Heart left ventricle (tissue), 16 donors: ENCODE measurements at places on chromosomes 7 and 10.
A peak's percentile ranks its signal among the peaks of the same experiment; 100 is the strongest.

GRCh38 chr7:69645683-69646082 lies 47.4 kb downstream of the AUTS2 start:
- H3K36me3 ChIP-seq, result no peaks in the 10 kb centered on the region
- H3K27me3 ChIP-seq, result no peaks in the 10 kb centered on the region
- no peak overlapping the region for H3K27ac ChIP-seq
- H3K4me1 ChIP-seq, result no peaks in the 10 kb centered on the region
- no peak overlapping the region for H3K4me3 ChIP-seq

DNA sequence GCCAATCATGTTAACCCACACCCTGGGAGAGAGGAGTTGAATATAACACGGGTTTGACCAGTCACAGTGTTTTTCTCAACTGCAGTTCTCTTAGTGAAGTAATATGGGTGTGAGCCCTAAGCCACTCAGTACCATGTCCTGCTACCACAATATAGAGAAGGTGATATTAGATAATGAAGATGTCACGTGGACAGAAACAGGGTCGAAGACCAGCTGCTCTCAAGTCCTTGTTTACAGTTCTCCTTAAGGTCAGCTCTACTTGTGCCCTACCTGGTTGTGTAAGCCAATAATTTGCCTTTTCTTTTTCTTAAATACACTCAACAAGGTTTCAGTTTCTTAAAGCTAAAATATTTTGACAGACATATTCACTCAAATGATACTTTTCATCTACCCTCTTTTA lies 128.3 kb upstream of the POT1 start:
- no peaks in the 10 kb centered on the region for H3K4me1 ChIP-seq
- no peaks in the 10 kb centered on the region for H3K27me3 ChIP-seq
- no peak overlapping the region for H3K27ac ChIP-seq
- no peaks in the 10 kb centered on the region for H3K36me3 ChIP-seq
- no peak overlapping the region for H3K4me3 ChIP-seq
- no peak for DNase-seq

GRCh38 chr7:111470998-111471397 lies 91.3 kb downstream of the IMMP2L start:
- peaks cover 4% of the 10 kb centered on the region for H3K4me1 ChIP-seq
- no peak overlapping the region for H3K27ac ChIP-seq
- H3K36me3 ChIP-seq, result no peaks in the 10 kb centered on the region
- no peak overlapping the region for H3K4me3 ChIP-seq
- no peaks in the 10 kb centered on the region for H3K27me3 ChIP-seq
- no peak for DNase-seq

DNA sequence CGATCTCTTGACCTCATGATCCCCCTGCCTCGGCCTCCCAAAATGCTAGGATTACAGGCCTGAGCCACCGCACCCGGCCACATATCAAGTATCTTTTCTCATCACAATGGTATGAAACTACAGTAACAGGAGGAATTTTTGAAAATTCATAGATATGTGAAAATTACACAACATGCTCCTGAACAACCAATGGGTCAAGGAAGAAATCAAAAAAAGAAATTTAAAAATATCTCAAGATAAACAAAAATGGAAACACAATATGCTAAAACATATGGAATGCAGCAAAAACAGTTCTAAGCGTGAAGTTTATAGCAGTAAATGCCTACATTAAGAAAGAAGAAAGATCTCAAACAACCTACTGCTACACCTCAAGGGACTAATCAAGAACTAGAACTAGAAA lies 59.8 kb upstream of the ADAM12 start:
- H3K27ac ChIP-seq, result no peak overlapping the region
- H3K27me3 ChIP-seq, result no peaks in the 10 kb centered on the region
- DNase-seq, result no peak
- H3K4me1 ChIP-seq, result no peaks in the 10 kb centered on the region

GRCh38 chr7:48416327-48416908 lies 245.2 kb downstream of the ABCA13 start:
- no peak overlapping the region for H3K27ac ChIP-seq
- no peak overlapping the region for H3K4me3 ChIP-seq
- no peaks in the 10 kb centered on the region for H3K36me3 ChIP-seq
- no peak for DNase-seq
- H3K27me3 ChIP-seq, result no peaks in the 10 kb centered on the region

- H3K27me3 ChIP-seq, result no peaks in the 10 kb centered on the region
- H3K4me1 ChIP-seq, result no peaks in the 10 kb centered on the region
- H3K36me3 ChIP-seq, result no peaks in the 10 kb centered on the region
- no peak overlapping the region for H3K27ac ChIP-seq
Measured at GRCh38 chr10:25522294-25522693, 347.5 kb downstream of the GPR158 start.

DNA sequence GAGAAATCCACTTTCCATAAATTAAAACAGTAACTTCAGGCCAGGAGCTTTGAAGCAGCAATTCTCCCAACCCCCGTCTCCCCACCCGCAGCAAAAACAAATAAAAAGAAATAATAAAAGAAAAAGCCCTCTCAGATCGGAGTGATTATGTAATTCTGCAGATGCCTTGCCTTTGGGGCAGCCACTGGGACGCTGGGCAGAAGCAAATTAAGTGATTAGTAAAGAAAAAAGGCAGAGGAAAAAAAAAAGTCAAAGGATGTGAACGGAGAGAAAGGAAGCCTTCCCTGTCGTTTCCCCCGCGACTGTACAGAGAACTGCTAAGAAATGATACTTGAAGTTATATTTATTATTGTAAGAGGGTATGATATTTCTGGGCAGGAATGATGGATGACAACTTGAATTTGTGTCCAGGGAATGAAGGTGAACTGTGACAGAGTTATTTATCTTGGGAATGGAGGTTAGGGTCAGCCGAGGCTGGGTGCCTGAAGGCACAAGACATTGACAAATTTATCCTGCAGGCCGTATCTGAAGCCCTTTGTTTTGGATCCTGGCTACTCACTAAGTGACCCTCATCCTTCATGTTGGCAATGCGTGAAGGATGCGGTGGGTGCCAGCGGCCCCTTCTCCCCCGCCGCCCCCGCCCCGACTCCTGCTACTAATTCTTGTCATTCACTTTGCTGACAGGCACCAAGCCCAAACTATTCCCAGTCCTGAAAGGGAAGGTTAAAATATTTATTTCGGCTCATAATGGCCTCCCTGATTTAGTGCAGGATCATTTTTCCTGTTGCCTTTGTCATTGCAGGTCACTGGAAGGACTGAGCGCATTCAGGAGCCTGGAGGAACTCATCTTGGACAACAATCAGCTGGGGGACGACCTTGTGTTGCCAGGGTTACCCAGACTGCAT lies 604.0 kb downstream of the LRMDA start:
- H3K27me3 ChIP-seq, result no peaks in the 10 kb centered on the region
- no peaks in the 10 kb centered on the region for H3K36me3 ChIP-seq
- peaks cover 12% of the 10 kb centered on the region for H3K4me1 ChIP-seq

DNA sequence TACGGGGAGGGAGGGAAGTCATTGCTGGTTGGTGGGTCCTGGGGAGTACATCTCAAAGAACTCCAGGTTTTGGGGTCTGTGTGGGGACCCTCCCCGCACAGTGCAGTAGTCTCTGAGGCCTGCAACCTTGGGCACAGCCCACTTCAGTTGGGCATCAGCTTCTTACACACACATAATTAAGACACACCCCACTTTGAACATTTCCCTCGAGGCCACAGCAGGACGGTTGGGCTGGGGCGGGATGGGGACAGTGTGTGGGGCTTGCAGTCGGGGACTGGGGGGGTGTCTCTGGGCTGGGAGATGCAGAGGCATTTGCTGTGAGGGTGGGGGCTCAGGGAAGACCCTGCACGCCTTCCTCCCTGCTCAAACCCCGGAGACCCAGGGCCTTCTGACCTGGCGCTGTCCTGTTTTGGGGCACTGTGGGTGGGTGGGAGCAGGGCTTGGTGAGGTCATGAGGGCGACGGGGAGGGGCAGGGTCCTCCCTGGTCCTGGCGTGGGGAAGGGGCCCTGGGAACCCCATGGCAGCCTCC lies 1.3 kb downstream of the LFNG start:
- H3K4me1 ChIP-seq, result peaks cover 75% of the 10 kb centered on the region
- H3K27ac ChIP-seq, result peak overlapping the region; percentile 65
- peaks cover 25% of the 10 kb centered on the region for H3K27me3 ChIP-seq
- DNase-seq, result no peak

GRCh38 chr7:130683026-130683425 lies 3.3 kb downstream of the TSGA13 start:
- no peaks in the 10 kb centered on the region for H3K4me1 ChIP-seq
- DNase-seq, result no peak
- H3K36me3 ChIP-seq, result no peaks in the 10 kb centered on the region
- H3K27ac ChIP-seq, result no peak overlapping the region
- no peaks in the 10 kb centered on the region for H3K27me3 ChIP-seq

DNA sequence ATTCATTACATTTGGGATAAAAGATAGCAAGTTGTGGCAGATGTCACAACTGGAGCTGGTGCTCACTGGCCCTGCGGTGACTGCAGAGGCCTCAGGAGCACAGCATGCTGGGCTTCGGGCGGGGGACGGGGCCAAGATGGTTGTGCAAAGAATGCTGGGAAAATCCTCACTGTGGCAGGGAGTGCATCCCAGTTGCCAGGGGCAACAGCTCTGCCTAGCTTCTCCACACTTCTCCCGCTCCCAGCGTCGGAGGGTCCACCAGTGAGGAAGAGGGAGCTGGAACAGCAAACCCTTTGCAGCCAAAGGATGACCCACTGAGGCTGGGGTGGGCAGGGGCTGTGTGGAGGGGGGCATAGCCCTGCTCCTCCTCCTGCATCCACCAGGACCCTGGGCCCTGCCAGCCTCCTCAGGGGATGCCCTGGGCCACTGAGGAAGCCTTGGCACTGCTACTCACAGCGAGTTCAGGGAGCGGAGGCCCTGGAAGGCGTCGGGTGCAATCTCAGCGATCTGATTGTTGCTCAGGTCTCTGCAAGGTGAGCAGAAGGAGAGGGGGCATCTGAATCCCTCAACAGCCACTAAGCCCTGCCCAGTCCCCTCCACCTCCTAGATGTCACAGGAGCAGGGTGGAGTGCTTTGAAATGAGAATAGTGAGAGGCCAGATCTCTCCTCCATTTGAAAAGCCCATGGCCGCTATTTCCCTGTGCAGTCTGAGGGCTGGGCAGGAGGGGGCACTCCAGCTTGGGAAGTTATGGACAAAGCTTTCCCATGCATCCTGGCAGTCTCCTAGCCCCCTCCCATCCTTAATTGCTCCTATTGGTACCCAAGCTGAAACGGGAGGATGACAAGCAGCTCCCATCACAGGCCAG lies 126.5 kb downstream of the SLIT1 start:
- no peak overlapping the region for H3K4me3 ChIP-seq
- peak; percentile 13 for DNase-seq
- no peaks in the 10 kb centered on the region for H3K27me3 ChIP-seq

- no peaks in the 10 kb centered on the region for H3K27me3 ChIP-seq
- H3K36me3 ChIP-seq, result no peaks in the 10 kb centered on the region
- peak; percentile 71 for DNase-seq
- H3K4me1 ChIP-seq, result peaks cover 33% of the 10 kb centered on the region
Measured at GRCh38 chr10:22849077-22849805, 78.6 kb upstream of the ARMC3 start.

DNA sequence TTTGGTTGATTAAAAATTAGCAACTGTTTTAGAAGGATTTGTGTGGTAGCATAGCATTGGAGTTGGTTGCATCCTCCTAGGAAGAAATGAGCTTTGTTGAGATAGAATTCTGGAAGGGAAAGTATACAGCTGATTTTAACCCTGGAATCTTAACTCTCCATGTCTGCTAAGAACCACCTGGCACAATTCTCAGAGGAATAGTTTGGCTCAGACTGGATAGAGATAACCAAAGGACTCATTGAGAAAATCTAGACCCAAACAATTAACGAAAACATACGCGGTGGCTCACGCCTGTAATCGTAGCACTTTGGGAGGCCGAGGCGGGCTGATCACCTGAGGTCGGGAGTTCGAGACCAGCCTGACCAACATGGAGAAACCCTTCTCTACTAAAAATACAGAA lies 99.1 kb upstream of the AOAH start:
- no peaks in the 10 kb centered on the region for H3K27me3 ChIP-seq
- H3K4me1 ChIP-seq, result no peaks in the 10 kb centered on the region
- no peaks in the 10 kb centered on the region for H3K36me3 ChIP-seq
- H3K27ac ChIP-seq, result no peak overlapping the region
- no peak overlapping the region for H3K4me3 ChIP-seq
- DNase-seq, result no peak

- no peak overlapping the region for H3K27ac ChIP-seq
- no peak overlapping the region for H3K4me3 ChIP-seq
- DNase-seq, result peak; percentile 26
- H3K36me3 ChIP-seq, result no peaks in the 10 kb centered on the region
Measured at GRCh38 chr10:6033954-6034353, 28.2 kb downstream of the IL2RA start.

DNA sequence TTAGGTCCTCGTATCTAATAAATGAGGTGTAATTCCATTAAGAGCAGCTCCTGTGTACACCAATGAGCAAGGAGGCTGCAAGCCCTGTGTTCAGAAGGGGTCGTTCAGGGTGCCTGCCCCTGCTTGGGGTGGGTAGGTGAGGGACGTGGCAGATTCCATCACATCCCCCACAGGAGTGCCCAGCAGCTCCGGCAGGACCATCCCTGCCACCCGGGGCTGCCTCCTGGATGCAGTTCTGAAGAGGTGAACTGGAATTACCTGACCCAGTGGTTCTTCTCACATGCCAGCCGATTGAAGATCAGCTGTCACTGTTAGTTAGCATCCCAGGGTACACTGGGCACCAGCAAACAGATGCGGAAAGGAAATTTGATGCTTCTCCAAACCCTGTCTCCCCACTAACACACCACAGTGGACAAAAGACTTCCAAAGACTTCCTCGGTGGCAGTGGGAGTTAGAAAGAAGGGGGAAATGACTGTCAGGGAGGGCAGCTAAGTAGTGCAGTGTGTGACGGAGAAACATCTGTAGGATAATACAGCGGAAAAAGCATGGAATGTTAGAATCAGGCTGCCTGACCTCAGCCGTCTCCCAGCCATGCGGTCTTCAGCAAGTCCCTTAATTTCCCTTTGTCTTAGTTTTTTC lies 313.6 kb upstream of the ZMIZ1 start:
- H3K27ac ChIP-seq, result no peak overlapping the region
- H3K27me3 ChIP-seq, result no peaks in the 10 kb centered on the region
- no peaks in the 10 kb centered on the region for H3K36me3 ChIP-seq
- no peak for DNase-seq
- no peak overlapping the region for H3K4me3 ChIP-seq

DNA sequence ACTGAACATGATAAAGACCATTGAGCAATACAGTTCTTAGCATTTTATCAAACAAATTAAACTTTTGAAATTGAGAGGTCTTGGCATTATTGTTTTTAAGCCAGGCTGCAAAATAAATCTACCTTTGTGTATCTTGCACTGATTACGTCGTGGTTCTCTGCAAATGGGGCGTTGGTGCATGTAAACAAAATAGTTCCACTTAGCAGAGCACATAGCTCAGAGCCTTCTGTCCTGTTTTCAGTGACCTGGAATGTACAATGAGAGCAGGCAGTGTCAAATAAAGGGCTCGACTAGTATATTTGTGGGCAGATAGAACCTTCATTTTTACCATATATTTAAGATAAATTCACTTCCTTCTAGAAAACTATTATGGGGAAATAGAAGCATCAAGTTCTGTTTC lies 333.9 kb upstream of the SMIM30 start:
- no peak for DNase-seq
- H3K36me3 ChIP-seq, result no peaks in the 10 kb centered on the region
- no peaks in the 10 kb centered on the region for H3K27me3 ChIP-seq
- no peak overlapping the region for H3K27ac ChIP-seq
- no peaks in the 10 kb centered on the region for H3K4me1 ChIP-seq
